Naive thymus-derived CD8-positive, alpha-beta T cell (primary cell): ENCODE measurements at places on chromosomes 4 and X.

DNA sequence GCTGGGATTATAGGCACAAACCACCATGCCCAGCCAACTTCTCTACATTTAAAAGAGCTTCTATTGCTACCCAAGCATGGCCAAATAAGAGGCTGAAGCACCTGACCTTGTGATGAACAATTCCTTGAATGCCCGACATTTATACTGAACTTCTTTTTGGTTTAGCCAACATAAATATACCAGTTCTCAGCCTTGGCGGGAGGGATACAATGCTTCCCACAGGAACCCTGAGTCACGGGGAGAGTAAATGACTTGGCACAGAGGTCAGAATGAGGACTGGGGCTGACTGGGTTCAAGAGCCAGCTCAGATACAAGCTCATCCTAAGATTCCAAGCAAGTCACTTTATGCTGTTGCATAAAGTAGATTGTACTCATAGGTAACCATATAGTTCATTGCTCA is 6.1 kb downstream of the HOPX start:
- DNase-seq = no peak

DNA sequence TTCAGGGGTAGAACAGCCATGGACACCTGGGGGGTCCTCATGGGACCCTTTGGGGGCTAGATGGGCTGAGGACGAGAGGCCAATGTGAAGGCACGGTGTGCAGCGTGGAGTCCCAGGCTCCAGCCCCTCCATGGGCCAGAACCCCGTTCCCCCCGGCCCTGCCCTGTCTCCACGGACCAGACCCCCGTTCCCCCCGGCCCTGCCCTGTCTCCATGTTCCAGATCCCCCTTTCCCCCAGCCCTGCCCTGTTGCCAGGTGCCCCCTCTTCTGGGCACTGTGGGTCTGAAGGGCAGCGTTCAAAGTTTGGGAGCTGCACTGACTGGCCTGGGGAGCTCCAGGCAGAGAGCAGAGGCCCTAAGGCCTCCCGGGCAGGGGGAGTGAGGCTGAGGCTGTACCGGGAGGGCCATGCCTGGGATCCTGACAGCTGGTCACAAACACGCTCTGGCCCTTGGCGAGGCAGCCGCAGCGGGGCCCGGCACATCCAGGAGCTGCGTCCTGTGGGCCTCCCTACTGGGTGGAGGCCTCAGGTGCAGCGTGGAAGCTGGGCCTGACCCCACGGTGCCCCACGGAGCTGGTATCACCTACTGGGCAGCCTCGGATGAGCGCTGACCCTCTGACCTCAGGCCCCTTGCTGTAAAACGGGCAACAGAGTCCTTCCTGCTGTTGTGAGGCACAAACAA is 8.9 kb downstream of the DGKQ start:
- DNase-seq = no peak

DNA sequence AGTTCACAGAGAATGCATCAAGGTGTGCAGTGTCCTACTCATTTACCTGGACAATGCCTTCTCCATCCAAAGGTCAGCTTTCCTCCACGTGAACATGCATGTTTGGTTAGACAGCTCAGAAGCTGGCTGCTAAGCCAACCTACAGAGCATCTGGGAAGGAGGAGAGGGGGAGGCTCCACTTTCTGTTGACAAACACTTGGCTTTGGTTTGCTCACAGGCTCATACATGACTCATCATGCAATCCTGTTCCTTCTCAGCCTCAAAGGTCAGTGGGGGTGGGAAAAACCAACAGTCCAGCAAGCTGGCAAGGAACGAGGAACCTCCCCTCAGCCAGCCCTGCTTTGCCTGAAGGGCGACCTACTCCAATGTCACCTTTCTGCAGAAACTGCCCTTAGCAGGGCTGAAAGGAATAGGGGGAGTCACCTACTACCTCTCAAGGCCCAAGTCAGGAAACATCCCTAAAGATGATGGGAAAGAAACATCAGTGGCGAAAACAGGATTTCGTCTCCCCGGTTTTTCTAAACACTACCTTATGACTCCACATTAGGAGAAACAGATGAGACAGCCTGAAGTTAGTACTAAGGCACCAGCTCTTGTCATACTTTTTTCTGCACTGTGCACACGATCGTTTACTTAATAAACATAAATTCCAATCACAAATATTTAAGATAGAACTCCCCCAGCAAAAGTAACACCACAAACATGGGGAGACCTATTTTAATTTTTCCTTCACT is 37.9 kb downstream of the RELL1 start:
- no peak for DNase-seq

DNA sequence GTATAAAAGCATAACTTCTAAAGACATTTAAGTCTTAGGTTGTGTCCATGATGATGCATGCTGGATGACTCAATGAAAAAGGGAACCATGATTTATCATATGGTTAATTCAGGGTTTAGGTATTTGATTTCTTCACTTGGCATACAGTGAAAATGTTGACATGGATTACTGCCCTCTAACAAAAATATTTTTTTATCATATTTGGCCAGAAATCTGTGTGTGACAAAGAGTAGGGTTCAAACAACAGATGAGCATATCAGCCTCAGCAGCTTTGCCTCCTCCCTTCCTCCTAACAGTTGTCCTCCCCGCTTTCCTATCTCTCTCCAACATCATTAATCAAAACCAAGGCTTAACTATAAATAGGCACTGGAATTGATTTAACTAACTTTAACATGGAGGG is 46.3 kb downstream of the ARHGAP6 start:
- DNase-seq = no peak

- DNase-seq = no peak
Measured at GRCh38 chrX:981791-982626, 230.4 kb downstream of the CRLF2 start.

DNA sequence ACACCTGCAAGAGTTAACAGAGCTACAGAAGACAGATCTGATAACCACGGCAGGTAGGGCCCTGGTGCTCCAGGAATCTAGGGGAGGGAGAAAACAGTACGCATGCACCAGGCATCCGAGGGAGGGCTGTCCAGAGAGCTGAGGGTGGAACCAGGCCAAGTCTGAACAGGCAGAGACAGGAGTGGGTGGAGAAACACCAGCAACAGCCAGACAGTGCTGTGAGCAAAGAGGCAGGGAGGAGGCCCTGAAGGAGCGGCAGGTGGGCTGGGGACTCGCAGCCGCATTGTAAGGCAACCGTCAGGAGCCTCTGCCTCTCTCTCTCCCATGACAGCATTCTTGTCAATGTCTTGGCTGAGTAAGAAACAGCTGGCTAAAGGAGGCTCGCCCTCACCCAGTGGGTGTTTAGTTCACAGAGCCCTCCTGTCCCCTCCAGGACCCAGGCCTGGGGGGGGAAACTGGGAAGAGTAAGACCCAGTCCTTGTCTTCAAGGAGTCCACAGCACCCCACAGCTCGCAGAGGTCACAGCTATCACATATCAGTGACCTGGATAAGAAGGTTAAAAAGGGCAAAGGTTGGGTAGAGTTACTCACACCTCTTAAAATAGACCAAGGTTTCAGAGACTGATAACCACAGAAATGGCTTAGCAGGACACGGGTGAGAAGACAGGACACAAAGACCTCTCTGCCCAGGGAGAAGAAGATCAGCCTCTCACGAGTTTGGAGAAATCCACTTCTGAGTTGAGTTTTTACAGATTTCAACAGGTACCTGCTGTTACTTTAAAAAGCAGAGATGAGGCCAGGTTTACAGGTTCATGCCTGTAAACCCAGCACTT is 10.5 kb downstream of the ACSL1 start:
- DNase-seq = no peak

DNA sequence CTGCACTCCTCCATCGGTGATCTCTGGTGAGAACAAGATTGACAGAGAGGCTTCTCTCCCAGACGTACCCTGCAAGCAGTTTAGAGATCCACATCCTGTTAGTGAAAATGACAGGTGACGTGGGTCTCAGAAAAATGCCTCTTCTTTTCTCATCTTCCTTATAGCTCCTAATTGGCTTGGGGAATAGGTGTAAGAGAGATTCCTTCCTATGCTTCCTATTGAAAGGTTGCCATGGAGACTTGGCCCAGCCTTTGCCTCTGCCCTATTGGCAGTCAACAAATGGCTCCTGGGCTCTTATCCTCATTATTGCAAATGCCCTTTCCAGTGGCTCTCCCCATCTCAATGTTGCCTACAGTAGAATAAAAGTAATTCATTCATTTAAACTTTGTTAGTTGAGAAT is 26.5 kb upstream of the DGKK start:
- DNase-seq = no peak

DNA sequence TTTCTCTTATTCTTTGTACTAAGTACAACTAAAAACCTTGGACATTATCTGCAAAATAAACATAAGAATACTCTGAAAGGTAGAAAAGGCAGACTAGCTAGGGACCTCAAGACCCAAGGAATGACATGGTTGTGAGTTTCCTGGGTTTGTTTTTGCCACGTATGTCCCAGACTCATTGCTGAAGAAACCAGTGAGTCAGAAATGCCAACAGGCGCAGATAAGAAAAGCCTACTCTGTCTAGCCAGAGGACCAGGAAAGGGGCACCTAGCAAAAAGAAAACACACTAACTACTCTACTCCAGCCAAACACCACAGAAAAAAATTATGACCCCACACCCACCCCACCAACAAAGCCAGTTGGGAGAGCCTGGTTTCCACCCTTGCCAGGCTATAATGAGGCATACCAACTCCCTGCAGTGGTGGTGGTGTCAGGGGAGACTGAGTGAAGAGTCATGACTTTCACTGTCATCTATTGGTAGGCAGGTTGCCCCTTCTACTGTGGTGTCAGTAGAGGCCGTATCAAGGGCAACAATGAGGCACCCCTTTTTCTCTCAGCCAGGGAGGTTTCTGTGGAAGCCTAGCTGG is 10.9 kb downstream of the MTMR1 start:
- no peak for DNase-seq

DNA sequence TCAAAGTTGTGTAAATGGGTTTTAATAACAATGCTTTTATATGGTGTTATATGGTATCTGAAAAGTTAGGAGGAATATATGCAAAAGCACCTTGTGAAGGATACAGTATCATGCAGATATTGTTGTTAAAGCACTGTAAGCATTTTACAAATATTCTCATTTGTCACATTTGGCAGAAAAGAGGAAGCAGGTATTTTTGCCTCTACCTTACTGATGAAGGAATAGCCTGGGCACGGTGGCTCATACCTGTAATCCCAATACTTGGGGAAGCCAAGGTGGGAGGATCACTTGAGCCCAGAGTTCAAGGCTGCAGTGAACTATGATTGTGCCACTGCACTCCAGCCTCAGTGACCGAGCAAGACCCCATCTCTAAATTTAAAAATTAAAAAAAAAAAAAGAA is 12.2 kb upstream of the GDPD2 start:
- DNase-seq = no peak

- no peak for DNase-seq
Measured at GRCh38 chr4:8248091-8248490, 21.5 kb upstream of the HTRA3 start.

- no peak for DNase-seq
Measured at GRCh38 chr4:11355226-11355625, 73.5 kb downstream of the HS3ST1 start.

GRCh38 chrX:100652266-100652665 is 8.3 kb downstream of the SRPX2 start:
- no peak for DNase-seq

DNA sequence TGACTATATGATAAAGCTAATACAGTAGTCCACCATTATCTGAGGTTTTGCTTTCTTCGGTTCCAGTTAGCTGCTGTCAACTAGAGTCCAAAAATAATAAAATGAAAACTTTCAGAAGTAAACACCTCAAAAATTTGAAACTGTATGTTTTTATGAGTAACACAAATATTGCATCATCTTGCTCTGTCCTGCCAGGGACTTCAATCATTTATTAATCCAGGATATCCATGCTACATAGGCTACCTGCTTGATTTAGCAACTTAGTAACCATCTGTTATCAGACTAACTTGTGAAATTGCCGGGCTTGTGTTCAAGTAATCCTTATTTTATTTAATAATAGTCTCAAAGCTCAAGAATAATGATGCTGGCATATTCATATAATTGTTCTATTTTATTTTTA is 1537.8 kb upstream of the PABPC4L start:
- DNase-seq = no peak

DNA sequence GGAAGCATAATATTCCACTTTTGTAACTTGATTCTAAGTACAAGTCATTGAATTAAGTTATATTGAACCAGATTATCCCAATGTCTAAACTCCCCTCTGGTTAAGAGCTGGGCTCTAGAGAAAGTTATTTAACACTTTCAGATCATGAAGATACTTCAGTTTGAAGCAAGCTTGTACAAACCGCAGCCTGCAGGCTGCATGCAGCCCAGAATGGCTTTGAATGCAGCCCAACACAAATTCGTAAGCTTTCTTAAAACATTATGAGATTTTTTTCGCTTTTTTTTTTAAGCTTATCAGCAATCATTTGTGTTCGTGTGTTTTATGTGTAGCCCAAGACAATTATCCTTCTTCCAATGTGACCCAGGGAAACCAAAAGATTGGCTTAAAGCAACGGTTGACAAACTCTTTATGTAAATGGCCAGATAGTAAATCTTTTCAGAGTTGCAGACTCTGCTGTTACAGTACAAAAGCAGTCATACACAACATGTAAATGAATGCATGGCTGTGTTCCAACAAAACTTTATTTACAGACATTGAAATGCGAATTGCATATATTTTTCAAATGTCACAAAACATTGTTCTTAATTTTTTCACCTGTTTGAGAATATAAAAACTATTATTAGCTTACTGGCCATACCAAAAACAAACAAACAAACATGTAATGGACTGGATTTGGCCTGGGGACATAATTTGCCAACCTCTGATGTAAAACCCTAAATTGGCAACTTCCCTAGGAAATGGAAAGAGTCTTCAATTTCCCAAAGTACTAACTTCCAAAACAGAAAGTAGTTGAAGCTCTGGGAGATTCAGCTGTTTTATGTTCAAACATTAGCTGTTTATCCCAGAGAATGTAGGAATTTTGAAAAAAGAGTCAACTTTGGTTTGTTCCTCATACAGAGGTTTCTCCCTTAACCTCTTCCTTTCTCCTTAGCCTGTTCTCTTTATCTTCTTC is 201.1 kb upstream of the MBNL3 start:
- DNase-seq = no peak

GRCh38 chr4:95289028-95289634 is 259.6 kb downstream of the UNC5C start:
- DNase-seq = no peak

GRCh38 chrX:44980403-44980802 is 107.4 kb downstream of the KDM6A start:
- no peak for DNase-seq

DNA sequence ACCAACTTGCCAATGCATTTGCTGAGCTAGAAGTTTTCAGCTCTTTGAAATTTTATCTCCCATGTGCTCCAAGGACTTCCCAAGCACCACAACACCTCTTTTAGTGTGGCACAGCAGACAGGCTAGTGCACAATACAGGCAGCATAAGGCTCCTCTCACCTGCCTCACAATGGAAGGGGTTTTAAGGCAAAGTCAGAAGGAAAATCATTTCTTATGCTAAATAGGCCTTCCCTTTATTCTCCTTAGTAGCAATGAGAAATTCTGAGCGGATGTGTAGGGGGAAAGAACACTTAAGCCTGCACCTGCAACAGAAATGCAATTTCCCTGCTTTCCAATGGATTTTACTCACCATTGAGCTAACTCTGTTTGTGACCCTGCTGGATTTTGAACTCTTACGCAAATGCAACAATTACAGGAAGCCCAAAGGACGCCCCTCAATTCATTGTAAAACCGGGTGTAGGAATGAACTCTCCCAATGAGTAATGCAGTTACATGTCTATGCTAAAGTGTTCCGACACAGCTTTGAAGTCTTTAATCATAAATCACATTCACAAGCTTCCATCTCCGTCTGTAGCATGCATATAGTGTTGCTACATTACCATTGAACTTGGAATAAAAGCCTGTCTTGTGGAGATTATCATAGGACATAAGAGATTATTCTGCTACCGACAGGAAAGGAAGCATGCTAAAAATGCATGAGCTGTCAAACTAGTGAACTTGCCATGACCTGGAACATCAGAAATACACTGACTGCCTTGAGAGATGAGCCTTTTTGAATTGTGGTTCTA is 1084.9 kb downstream of the RPA4 start:
- DNase-seq = no peak
